ENCODE measurements at places on chromosomes 1 and 21.
A peak's percentile ranks its signal among the peaks of the same experiment; 100 is the strongest.

DNA sequence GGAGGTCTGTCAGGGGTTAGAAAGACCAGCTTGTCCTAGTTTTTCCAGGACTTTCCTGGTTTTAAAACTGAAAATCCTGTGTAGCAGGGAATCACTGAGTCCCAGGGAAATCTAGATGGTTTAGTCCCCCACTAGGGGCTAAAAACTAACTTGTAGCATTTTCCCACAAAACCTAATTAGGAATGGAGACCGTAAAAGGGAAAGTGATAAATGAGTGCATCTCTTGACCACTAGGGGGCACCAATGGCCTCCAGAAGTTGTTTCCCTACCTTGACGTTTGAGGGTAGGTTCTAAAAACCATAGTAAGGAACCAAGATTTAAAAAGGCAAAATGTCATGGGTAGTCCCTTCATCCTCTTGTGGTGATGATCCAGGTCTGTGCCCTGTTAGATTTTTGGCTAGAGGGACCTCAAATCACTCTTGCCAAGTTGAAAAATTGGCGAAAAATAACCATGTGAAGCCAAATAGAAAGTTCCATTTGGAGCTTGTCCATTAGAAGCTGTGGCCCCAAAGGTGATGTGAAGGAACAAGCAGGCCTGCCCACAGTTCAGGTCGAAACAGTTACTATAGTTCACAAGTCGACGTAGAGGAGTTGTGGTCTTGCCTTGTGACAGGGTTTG is 24.5 kb downstream of the CLIC6 start:
- DNase-seq = peak; percentile 77

DNA sequence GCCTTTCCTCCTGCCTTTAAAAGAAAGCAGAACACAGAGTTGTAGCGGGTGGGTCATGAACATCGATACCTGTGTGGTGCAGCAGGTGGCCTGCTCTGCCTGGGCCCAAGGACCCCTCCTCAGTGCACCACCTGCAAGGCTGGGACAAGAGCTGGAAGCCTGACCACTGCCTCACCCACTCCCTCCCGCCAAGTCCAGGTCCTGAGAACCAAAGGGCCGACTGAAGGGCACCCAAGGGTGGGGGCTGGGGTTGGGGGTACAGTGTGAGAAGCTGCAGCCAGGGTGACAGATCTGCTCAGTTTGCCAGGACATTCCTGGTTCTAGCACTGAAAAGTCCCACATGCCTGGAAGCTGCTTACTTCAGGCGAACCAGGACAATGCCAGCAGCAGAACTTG is 36.1 kb downstream of the NTPCR start:
- no peak for DNase-seq

DNA sequence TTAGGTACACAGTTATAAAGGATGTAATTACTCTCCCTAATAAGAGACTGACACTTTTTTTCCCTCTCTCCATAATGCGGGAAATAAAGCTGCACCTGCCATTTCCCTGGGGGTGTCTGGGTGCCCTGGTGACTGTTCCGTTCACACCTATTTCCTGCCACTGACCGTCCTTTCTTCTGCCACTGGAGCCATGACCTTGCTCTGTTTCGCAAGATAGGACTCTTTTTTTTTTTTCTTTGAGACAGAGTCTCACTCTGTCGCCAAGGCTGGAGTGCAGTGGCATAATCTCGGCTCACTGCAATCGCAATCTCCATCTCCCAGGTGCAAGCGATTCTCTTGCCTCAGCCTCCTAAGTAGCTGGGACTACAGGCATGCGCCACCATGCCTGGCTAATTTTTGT is 66.1 kb upstream of the SERBP1 start:
- DNase-seq = no peak

DNA sequence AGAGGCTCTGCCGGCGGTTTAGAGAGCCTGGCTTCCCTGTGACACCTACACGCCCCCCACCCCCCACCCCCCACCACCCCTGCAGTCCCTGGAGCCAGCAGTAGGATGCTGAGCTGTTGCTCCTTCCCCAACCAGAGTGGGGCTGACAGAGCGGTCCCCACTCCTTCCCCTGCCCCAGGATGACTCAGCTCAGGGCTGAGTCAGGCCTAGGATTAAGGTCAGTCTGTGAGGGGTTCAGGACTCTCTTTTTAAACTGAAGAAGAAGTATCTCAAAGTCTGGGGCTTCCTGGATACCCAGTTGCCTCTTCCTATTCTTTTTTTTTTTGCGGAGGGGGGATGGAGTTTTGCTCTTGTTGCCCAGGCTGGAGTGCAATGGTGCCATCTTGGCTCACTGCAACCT is 19.1 kb downstream of the DMBX1 start:
- peak; percentile 69 for DNase-seq

DNA sequence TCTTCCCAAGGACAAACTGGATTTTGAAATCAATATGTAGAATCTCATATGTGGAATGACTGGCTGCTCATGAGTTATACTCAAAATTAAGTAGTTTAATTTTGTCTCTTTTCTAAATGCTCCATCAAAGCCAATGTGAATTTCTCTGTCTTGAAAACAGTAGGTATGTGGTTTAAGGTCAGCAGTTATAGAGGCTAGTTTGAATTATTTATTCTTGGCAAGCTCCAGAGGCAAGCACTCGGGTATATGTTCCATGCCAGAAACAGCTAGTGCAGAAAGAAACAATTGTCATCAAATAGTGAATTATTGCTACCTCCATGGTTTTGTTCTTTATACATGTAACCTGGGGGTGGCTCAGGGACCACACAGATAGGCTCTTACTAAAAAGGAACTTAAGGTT is 63.5 kb downstream of the LRIG2 start:
- no peak for DNase-seq

- peak; percentile 59 for DNase-seq
These were observed 43.1 kb downstream of the FOXO6 start for GRCh38 chr1:41404308-41404761.

DNA sequence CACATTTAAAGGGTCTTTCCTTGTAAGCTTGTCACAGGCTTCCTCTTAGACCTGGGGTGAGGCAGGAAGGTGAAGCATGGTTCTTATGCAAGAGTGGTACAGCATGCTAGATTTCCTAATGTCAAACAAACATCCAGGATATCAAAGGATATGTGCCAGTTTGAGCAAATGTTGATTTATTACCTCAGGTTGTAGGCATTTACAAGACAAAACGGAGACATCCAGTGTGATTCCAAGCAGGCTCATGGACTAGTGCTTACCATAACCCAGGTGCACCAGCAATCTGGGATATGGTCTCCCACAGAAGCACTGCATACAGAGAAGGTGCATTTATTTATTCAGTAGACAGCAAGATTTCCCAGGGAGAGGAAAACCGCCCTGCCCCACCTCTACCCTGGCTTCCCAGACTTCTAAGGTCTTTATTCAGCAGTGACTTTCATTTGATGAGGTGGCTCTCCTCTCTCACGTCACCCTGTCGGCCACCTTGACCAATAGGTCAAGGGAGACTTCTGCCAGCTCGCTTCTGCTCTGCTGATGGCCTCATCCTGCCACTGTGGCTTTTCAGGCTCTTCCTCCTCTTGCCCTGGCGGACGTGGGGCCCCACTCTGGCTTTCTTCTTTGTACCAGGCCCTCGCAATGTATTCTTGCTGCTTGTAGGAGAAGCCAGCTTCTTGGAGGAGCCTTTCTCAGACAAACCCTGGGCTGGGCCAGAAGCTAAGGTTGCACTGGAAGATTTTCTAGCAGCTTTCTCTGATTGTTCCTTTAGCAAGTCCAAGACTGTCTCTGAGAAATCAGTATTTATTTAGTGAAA is 25.6 kb downstream of the HHIPL2 start:
- DNase-seq = no peak

- DNase-seq = no peak
These were observed 103.1 kb downstream of the RPS6KC1 start for GRCh38 chr1:213154056-213154685.

DNA sequence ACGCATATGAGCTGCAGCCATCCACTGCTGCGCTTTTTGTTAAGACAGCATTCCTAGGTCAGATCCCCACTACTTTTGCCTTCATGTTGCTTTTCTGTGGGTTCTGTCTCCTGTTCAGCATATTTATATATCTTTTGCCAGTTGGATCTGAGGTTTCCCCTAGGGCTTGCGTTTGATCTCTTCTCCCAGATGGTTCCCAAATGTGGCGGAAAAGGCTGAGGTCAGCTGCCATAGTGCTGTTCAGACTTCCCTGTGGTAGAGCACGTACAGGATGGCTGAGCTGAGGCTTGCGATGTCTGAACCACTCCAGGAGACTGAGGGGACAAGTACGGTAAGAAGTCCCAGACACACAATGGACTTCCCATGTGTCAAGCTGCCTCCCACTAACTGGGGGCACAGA is 39.8 kb downstream of the COL6A1 start:
- DNase-seq = no peak

DNA sequence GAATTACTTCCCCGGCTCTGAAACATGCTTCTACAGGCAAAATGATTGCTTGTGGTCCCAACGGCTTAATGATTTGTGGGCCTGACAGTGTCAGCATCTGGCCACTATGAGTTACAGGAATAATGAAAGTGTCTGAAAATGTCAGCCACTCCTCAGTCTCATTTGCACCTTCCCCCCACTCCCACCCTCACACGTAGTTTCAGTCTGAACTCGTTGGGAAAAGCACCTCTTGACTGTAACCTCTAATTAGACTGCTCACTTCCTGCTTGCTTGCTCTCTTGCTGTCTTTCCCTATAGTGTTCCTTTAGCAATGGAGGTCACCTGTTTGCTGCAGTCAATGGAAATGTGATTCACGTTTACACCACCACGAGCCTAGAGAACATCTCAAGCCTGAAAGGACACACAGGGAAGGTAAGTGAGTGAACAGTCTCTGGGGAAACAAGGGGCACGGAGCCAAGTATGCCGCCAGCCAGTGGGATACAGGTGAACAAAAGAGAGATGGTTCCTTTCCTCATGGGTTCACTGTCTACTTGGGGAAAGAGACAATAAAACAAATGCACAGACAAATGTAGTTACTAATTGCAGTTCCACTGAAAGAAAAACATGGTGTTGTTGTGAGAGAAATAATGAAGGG is 27.1 kb downstream of the CFAP57 start:
- DNase-seq = no peak

DNA sequence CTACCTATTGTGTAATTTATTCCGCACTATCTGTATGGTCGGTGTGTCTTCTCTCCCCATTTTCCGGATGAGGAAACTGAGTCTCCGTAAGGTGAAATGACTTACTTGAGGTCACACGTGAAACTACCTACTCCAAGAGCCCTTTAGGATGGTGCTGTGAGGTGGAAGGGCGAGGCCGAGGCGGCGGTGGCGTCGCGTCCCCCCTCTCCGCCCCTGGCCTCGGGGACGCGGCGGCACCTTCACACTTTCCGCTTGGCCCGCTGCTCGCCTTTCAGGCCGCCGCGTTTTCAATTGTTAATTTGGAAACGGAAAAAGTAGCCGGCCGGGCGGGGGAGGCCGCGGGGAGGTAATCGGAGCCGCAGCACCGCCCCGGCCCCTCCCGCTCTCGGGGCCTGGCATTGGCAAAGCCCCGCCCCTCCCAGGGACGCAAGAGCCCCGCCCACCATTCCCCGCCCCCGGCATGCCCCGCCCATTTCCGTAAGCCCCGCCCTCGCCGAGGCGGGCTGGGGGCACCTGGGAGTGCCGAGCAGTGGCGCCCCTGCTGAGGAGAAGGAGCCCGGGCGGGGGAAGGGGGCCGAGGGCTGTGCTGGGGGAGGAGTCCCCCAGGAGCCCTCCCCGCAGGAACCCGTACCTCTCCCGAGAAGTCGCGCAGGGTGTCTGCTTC is 18.6 kb downstream of the KCNQ4 start:
- peak; percentile 79 for DNase-seq

DNA sequence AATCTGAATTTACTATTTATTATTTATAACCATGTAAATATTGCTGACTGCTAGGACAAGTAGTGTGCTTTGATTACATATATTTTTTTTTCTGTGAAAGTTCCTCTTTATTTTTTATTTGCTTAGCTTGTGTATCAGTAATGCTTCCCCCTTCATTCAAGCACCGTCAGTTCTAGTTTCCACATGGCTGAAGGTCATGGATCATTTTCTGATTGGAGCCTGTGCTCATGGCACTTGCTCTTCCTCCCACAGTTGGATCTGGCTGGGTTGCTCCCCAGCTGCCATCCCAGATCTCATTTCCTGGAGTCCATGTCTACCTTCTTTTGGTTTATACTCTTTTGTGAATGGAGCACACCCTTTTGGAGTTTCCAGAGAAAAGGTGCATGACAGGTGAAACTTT is 57.0 kb upstream of the IGSF5 start:
- DNase-seq = no peak

DNA sequence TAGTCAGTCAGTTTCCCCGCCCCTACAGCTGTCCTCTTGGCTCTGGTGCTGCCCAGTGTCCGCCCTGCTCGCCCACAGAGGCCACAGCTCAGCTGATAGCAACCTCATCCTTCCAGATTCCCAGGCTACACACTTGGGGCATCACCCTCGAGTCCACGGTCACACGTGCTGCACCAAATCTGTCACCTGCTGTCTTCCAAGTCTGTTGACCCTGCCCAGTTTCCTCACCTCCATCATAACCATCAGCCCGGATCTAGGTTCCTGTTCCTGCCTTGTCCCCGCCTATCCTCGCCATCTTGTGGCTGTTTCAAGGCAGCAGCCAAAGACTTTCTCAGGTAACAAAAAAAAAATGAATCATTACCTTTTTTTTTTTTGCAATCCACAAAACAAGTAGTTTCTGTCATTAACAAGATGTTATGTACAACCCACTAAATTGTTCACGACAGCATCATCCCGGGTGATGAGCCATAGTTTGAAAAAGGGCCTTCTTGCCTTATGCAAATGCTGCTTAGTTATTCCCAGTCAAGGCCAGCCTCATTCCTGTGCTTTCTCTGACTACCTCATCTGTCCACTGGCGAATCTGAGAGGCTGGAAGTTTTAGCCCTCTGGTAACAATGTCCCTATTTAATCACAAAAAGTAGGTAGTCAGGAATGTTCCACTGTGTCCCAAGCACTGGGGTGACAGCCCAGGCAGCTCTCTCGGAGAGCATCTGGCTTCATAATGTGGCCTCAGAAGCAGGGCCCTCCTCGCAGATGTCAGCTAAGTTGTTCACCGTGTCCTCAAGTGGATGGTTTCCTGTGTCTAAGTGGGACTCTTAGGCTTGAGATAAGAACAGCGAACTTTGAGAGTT is 4.9 kb upstream of the MIIP start:
- DNase-seq = peak; percentile 86

DNA sequence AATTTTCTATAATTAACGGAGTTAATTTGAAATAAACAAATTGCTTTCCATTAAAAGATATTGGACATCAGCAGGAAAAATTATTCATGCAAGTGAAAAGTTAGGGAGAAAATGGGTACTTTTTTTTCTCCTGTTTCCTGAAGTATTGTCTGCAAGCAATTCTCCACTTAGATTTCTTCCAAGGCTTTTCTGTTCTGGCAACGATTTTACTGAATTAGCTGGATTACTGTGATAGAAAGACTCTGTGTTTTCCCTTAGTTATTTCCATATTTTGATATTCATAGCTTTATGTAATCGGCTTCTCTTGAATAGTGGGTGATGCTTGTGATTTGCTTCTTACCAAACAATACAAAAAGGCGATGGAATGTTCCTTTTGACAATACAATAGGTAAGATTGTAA is 1333.9 kb downstream of the AMY1C start:
- DNase-seq = no peak

- peak; percentile 81 for DNase-seq
These were observed 71.2 kb upstream of the NBPF3 start for GRCh38 chr1:21368515-21369289.

GRCh38 chr1:166164995-166165660 is 1.7 kb downstream of the FAM78B start:
- peak; percentile 23 for DNase-seq

Measured in ELR (cell line).